Posterior cingulate gyrus (tissue), 11 donors: ENCODE measurements at places on chromosomes 3 and 15.

DNA sequence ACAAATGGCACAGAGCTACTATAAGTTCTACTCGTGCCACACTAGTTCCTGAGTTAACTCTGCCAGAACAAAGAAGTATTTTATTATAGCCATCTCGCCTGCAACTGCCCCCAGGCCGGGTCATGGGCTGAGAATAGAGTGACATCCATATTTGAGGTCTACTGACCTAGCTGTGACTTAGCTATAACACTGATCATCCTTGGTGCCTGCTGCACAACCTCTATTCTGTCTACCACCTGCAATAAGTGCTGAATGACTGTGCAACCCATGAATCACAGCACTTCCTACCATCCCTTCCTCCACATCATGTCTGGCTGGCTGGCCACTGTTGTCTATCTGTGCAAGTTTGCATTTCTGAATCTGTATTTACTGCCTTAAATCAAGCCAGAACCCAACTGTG is 506.5 kb upstream of the TBL1XR1 start:
- no peak for DNase-seq

GRCh38 chr3:123692041-123692440 is 107.2 kb upstream of the HACD2 start:
- DNase-seq = no peak

DNA sequence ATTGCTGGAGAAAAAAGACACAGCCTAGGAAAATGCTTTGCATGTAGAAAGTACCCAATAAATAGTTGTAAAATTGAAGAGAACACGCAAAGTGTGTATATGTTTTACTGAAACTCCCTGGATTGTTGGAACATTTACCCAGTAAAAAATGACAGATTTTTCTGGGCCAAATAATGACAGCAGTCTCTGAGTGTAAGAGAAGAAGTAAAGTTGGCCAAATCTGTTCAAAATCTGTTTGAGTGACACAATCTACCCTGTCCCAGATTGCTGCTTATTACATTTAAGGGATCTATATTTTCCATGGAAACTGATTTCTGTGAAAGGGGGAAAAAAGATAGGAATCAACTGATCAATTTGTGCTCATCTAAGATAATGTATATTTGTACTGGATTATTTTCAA is 267.9 kb downstream of the TUSC7 start:
- no peak for DNase-seq

DNA sequence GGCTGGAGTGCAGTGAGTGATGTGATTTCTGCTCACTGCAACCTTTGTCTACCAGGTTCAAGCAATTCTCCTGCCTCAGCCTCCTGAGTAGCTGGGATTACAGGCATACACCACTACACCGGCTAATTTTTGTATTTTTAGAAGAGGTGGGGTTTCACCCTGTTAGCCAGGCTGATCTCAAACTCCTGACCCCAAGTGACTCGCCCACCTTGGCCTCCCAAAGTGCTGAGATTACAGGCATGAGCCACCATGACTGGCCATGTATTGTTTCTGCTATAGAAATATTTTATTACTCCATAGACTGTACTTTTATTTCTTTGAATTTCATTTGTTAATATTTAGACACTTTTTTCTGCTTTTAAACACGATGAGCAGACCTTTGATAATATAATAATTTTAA is 60.4 kb downstream of the GTF2E1 start:
- DNase-seq = no peak

DNA sequence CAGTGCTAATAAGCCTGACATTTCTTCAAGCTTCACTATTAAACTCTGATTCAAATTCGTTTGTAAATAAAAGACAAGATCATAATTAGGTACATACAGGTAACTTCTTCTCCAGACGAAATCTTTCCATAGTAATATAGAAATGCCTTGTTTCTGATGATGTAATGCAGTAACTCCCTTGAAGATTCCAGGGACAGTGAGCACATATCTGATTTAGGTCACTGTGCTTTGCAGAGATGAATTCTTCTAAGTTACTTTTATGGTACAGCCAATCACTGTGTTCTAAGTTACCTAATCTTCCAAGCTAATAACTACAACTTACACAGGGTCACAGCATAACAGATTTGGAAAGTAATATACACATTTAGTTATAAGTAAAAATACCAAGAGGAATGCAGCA is 27.6 kb downstream of the SLC4A7 start:
- no peak for DNase-seq

DNA sequence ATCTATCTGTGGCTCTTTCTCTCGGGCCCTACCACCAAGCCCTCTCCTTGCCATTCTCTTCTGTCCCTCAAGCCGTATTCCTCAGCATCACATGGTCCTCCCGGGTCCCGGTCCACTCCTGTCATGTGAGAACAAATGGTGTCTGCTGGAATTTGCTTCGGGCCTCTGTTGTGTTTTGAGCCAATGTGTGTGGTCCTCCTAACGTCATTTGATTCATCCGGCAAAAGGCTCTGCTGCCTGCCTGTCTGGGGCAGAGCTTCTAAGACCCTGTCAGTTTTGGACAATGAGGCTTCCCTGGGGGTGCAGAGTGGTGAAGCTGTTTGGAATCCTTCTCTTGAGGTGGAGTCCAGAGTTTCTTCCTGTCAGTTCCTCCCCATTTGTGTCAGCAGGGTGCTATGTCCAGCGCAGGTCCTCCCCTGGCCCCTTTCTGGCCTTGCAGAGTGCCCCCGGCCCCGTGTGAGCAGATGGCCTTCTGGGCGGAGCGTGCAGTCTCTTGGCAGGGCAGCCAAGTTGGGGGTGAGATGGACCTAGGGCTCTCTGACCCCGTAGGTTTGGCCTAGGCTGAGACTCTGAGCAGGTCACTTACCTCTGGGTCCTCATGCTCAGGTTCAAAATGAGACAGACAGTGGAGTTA is 93.6 kb downstream of the APBA2 start:
- no peak for DNase-seq

- no peak for DNase-seq
These were observed 115.2 kb downstream of the DCLK3 start for GRCh38 chr3:36649125-36649524.

DNA sequence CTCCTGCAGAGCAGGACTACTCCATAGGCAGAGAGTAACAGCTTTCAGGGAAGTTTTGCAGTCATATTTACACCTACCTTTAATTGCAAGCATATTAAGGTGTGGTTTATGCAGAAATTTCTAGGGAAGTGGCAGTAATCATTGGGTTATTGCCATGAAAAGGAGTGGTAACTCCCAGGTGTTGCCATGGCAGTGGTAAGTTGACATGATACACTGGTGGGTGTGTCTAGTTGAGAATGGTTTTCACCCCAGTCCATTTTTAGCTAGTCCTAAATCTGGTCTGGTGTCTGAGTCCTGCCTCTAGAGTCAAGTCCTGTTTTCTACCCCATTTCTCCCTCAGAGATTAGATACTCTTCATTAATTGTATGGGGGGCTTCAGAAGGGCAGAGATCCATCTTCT is 128.4 kb upstream of the GMNC start:
- no peak for DNase-seq

DNA sequence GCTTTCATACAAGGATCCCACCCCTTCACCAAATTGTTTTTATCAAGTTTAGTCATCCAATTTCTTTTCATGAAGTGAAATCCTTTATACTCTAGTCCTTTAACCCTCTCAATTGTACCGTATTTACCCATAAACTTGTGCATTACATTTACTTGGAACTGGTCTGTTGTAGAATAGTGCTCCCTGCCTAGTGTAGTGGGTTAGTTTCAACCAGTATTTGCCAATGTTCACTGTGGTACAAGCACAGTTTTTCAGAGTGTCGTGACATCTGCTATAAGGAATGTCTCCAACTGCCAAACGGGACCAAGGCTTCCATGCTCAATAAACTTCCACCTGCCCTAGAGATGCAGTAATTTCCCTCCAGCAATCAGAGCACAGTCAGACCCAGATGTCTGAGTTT is 211.9 kb downstream of the KCNAB1 start:
- no peak for DNase-seq

GRCh38 chr15:74392451-74392830 is 25.0 kb upstream of the CYP11A1 start:
- DNase-seq = peak; percentile 73

- DNase-seq = no peak
These were observed 646.6 kb downstream of the TUSC7 start for GRCh38 chr3:117356091-117356705.

- no peak for DNase-seq
These were observed 62.8 kb upstream of the CMTM8 start for GRCh38 chr3:32175607-32176197.

DNA sequence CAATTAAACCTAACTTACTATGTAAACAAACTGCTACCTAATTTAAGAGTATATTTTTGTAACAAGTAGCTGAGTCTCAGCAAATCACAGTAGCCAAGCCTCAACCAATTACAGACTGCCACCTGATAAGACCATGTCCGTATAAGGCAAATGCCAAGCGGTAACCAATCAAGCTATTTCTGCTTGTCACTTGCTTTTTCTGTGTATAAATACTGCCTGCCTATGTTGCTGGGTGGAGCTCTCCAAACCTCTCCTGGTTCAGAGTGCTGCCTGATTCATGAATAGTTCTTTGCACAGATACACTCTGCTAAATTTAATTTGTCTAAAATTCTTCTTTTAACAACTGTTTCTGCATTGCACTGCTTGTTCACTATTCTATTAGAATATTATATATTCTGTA is 42.6 kb downstream of the ZNF148 start:
- no peak for DNase-seq

DNA sequence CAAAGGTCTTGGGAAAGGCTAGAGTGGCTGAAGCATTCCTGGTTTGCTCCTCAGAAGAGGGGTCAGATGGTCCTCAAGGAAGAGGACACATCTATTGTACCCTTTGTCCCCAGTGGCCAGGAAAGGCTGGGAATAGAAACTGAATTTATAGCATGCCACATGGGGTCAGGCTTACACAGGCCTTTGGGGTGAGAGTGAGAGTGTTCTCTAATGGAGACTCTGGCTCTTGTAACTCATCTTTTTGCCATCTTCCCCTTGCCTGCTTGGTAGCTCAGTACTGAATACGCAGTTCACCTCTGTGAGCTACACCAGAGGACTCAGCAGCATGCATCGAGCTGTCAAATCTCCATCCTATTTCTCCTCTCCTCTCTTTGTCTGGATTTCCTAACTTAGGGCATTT is 87.5 kb downstream of the ATP2B2 start:
- DNase-seq = no peak

DNA sequence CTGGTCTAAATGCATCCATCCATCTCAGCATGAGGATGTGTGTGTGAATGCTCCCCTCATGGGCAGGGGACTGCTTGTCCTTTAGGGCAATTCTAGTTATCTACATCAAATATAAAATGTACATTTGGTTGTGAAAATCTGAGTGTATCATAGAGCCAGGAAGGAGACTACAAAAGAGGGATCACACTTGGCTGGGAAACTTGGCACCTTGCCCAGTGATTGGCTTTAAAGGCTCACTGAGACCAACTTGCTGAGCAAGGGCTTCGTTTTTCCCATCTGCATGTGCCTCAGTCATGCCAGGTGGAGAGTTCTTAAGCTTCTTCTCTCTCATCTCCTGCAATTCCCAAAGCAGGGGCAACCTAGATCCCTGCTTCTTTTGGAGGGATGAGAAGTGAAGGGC is 5.2 kb downstream of the CAPN3 start:
- DNase-seq = no peak

DNA sequence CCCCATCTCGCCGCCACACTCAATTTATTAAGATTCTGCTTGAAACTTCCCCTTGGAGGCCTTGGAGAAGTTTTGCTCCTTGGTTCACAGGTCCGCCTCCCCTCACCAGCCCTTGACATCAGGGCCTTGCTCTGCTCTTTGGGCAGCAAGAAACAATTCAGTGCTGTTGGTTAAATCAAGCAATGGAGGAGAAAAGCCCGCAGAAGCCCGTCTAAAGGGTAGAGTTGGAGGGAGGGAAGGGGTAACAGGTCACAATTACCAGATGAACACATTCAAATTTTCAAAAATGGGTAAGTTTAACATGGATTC is 429 bp downstream of the PARP9 start:
- DNase-seq = no peak

DNA sequence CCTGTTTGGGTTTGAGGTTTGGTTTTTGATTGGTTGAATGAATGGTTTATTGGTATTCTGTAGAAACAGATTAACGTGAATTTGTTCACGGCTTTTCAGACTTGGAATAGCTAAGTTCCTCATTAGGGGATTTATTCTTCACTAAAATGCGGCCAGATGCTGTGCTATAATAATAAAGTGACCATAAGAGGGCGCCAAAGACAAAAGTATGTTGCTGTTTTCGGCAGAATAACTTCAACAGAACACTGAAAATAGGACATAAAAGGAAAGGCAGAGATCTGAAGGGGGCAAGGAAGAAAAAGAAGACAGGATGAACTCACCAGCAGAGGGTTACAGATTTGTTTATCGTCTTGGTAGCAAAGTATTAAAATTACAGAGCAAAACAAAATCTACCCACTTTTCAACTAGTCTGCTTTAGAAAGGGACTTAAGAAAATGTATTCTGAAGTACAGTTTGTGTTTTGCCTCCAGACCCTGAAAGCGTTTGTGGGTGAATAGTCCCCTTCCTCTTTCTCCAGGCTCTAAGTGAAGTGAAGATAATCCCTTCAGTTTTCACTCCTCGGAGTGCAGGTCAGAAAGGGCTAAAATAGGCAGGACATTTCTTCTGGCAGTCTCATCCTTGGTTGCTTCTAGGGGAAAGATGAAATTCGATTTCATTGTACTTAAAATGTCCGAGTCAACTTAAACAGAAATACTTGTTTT is 147.6 kb downstream of the IL20RB start:
- DNase-seq = no peak

DNA sequence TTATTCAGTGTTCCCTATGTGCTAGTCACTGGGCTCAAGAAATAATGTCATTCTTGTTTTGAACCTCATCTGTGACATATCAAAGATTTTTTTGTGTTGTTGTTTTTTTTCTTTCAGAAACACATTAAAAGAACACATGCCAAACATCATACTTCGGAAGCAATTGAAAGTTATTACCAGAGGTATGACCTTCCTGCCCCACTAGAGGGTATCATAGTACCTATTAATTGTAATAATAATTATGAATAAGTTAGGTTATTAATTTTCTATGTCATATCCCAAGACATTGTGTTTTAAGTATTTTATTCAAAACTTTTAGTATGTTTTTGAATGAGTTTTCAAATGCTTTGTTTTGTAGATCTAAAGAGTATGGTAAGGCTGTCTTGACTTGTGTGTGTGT is 65.7 kb downstream of the CDIN1 start:
- no peak for DNase-seq

DNA sequence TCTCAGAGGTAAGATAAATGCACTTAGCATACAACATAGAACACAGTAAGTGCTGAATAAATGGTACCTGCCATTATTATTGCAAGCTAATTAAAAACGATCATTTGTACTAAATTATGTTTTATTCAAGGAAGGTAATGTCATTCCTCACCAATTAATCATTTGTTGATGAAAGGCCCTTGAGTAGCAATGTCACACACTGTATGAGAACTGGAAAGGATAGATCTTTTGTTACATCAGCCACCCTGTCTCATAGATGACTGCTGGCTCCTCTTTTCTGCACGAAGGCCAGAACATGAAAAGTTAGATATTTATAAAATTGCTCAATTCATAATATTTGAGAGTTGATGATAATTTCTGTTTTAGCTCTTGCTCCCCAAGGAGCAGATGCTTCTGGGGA is 415.4 kb downstream of the RBMS3 start:
- DNase-seq = no peak
